Stimulated activated CD8-positive, alpha-beta memory T cell treated with anti-CD3 and anti-CD28 coated beads, Interleukin-15, amount 100 ng/mL, for 1 hour (primary cell): ENCODE measurements at places on chromosomes 12 and 14.

DNA sequence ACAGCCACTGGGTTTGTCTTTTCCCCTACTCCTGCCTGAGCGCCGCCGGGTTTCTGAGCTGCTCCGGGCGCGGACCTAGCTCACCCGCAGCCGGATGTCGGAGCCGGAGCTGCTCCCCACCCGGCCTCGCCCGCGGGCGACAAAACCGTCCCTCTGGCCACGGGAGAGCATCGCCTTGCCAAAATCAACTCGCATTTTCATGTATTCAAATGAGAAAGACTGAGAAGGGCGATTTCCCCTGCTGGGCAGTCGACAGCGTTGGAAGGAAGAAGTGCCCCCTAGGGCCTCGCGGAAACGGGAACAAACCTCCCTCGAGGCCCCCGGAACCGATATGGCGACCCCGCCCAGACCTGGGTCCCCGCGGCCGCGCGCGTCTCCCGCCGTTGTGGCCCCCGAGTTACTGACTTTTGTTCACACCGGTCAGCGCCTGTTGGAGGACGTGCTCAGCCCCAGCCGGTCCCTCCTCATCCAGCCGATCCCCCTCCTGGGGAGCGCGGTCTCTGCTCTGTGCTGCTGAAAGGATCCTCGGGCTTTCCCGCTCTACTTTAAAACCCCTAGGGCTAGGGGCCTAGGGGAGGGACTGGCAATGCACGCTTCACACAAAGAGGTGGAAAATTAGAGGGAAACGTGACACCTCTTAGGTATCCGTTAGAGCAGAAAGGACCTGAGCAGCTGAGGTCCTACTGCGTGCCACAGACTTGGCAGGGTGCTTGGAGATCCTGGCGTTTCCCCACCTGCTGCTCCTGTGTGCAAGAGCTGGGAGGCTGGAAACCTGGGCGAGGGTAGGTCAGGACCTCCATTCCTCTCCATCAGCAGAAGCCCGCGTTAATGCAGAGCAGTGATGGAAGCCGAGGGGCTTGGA lies 4.3 kb downstream of the TTC6 start:
- DNase-seq: no peak

DNA sequence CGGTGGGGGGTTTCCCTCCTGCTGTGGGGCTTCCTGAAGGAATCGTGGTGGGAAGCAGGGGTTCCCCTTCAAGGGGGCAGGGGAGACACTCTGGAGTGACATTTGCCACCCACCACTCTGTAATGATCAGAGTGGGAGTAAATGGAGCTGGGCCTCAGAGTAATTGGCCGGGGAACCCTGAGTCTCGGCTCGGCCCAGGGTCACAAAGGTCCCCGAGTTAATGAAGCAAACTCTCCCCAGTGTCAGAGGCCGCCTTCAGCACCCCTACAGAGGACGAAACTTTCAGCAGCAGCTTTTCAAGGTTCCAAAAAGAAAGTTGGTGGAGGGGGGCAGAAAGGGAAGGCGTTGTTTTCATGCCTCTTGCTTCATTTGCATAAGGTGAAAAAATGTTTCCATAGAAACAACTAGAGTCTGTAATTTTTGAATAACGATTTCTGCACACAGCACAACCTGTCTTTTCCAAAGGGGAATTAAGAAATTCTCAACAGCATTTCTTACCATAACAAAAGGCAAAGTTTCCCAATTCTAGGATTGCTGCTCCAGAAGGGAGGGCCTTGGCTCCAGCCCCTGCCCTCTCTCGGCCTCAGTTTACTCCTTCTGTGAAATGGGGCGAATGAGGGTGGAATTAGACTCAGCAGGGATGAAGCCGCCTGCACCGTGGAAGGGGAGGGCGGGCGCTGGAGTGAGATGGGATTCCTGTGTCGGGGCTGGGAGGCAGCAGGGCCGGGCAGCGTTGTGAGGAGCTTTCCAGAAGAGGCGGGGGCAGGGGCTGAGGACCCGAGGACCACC lies 67.0 kb upstream of the BEGAIN start:
- no peak for DNase-seq

GRCh38 chr12:123483602-123484248 lies 25.8 kb downstream of the SNRNP35 start:
- DNase-seq: no peak

DNA sequence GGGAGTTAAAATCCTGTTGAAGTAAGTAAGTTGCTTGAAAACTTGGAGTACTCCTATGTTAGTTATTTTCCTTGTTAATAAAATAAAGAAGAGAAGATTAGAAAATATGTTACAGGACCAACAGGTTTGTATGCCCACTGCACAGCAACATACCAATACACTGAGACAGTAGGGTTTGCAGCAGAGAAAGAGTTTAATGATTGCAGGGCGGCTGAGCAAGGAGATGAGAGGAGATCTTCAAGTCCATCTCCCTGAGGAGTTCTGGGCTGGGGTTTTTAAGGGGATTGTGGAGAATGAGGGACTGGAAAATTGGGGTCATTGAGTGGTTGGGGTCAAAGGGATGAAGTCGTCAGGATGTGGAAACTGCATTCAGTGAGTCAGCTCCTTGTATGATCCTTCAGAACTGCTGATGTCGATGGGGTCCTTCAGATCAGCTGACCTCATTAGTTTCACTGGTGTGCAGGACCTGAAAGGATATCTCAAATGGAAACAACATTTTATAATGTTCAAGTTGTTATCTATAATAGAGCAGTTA lies 4.3 kb upstream of the HSD17B6 start:
- no peak for DNase-seq

DNA sequence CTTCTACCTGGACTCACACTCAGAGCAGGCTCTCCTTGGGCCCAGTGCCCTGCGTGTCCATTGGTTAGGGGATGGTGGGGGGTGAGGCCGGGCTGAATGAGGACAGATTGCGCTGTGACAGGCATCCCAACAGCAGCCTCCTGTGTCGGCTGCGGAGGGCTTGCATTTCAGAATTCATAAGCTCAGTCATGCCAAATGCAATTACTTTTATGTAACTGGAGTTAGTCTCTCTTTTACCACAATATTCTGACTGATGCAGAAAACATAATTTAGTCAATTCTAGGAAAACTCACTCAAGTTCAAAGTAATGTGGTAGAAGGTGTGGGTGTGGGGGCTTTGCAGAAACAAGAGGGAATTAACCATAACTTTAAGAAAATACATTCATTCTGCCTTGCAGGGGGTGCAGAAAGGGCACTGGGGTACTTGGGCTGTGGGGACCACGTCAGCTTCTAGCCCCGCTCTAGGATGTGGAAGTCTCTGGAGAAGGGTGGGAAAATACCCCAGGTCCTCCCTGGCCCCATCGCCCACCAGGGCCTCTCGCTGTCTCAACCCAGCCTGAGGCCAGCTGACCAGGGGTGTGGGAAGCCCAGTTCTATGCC lies 257.7 kb downstream of the ADGRD1 start:
- no peak for DNase-seq

GRCh38 chr14:60184146-60184904 lies 19.1 kb upstream of the DHRS7 start:
- DNase-seq: no peak

DNA sequence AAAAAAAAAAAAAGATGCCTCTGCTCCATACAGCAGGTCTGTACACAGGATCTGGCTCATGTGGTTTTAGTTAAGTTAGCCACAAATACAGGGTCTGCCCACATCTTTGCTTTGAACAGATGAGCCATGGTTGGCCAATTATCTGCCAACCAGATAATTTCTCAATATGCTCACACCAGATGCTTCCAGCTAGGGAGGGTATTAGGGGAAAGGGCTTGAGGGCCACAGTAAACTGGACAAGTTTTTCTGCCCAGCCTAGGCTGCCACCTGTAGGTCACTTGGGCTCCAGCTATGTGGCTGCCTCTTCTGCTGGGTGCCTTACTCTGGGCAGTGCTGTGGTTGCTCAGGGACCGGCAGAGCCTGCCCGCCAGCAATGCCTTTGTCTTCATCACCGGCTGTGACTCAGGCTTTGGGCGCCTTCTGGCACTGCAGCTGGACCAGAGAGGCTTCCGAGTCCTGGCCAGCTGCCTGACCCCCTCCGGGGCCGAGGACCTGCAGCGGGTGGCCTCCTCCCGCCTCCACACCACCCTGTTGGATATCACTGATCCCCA lies 776 bp downstream of the RDH5 start:
- no peak for DNase-seq

DNA sequence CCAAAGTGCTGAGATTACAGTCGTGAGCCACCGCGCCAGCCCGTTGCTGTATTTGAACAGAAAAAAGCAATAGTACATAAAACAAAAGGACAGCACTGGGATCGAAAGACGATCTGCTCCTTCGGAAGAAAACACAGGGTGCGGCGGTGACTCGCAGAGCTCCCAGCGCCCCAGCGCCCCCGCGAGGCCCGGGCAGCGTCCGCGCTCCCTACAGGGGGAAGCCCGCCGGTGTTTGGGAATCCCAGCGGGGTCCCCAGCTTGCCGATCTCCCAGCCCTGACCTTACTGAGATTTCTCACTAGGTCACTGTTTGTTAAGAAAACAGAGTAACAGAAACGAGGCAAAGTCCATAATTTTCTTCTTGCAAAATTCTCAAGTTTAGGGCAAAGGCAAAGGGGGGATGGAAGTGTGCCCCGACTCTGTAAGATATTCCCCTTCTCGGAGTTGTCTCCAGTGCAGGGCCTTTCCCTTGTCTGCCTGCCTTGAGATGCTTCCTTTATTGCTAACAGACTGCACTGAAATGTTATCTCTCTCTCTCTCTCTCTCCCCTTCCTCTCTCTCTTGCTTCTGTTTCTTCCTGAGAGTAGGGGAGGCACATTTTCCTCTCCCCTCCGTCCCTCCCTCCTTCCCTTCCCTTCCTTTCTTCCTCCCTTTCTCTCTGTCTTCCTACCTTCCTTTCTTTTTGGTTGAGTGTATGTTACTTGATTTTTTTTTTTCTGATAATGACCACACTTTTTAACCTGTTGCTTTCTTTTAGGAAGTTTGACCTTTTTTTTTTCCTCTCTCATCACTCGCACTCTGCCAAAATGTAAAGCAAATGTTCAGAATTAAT lies 91.9 kb downstream of the TMEM30B start:
- DNase-seq: no peak

DNA sequence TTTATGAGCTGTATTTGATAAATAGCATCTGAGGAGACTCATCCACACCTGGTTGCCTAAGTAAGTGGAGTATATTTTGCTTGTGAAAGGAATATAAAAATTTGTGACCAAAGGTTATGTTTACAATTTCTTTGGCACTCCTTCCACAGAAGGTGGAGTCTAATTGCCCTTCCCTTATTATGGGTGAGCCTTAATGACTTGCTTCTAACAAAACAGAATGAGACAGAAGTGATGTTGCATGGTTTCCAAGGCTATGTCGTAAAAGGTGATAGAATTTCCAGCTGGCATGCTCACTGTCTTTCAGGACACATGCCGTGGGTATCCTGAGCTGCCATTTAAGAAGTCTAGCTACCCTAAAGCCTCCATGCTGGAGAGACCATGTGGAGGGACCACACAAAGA lies 116.8 kb upstream of the ABCD2 start:
- no peak for DNase-seq

DNA sequence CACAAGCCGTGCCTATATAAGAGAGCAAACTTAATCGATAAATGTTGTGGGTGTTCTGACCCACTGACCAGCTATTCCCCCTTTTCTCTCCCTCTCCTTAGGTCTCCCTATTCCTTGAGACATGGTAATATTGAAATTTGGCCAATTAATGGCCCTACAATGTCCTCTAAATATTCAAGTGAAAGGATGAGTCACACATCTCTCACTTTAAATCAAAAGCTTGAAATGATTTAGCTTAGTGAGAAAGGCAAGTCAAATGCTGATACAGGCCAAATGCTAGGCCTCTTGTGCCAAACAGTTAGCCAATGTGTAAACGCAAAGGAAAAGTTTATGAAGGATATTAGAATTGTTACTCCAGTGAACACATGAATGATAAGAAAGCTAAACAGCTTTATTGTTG lies 102.2 kb upstream of the CPNE8 start:
- DNase-seq: no peak

DNA sequence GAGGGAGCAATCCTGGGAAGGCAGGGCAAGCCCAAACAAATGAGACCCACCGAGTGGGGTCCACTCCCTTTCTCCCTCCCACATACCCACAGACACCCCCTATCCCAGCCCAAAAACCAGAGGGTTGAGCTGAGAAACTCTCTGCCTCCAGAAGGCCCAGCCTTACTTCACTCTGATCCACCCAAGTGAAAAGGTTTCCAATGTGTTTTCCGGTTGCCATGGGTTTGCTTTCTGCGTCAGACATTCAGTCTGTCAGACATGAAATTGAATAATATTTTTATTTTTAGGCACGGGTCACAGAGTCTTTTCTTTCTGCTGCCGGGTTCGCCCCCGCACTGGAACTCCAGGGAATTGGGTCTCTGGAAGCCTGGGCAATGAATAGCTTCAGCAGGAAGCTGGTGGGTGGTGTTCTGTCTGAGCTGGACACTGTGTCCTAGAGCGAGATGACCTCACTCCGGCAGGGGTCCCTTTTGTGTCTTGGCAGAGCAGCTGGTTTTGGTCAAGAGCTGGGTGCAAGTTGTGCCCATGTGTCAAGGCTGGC lies 69.8 kb upstream of the CLMN start:
- DNase-seq: no peak

- no peak for DNase-seq
These were observed 588.2 kb downstream of the NRXN3 start for GRCh38 chr14:78758333-78758732.

DNA sequence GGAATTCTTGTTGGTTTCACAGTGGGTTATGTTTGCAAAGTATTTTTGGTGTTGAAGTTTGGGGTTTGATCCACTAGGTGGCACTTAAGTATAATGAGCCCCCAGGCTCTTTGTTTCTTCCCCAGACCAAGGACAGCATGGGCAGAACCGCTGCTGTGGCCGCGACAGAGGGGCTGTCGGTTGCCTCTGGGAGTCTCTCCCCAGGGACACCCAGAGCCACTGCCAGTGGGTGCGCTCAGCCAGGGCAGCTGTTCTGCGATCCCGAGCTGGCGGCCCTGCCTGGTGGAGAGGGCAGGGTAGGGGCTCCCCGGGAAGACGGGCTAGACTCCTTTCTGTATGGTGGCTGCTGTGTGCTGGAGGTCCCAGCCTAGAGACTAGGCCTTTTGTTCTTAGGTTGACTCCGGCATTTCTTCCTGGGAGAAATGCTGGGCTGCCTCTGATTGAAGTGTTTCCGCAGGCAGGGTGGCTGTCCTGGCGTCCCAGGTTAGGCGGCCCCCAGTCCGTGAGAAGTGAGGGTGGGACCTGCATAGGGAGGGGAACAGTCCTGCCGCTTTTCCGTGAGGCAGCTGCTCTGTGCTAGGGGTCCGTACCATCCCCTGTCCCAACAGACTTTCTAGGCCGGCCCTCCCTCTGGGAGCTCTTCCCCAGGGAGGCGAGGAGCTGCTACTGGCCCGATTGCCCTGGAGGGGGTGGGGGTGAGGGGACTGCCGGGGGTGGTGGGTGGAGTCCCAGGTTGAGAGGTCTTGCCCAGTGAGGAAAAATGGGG lies 253.1 kb upstream of the PELI2 start:
- DNase-seq: no peak

DNA sequence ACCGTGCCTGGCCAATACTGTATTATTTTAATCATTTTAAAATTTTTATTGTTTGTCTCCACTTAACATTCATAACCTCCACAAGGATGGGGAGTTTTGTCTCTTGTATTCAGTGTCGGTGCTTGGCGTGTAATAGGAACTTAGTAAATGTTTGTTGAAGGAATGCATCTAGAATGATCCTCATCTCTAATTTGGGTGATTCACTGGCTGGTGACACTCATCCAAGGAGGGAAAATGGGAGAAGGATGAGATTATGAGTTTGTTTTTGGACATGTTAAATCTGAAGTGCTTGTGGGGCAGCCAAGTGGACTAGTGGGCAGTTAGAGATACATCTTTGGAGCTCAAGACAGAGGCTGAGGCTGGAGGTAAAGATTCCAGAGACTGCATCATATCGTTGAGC lies 5.1 kb downstream of the KLC1 start:
- DNase-seq: no peak

GRCh38 chr14:86613126-86613525 lies 1083.2 kb downstream of the FLRT2 start:
- no peak for DNase-seq
